ENCODE measurements at places on chromosomes 1 and 21. TPM values are rescaled to one million over a fixed set of nuclear protein-coding genes. Genes with fewer than 3 reads are reported as not detected.
A peak's percentile ranks its signal among the peaks of the same experiment; 100 is the strongest.

Gene KCND3
- total RNA-seq, result 0.07 TPM

GRCh38 chr21:34606051-34606450, 8.9 kb downstream of the RCAN1 start:
- no peak for DNase-seq
- H3K36me3 ChIP-seq, result no peaks in the 10 kb centered on the region
- no peak overlapping the region for H3K27ac ChIP-seq
- no peaks in the 10 kb centered on the region for H3K27me3 ChIP-seq
- H3K4me1 ChIP-seq, result peaks cover 3% of the 10 kb centered on the region

- H3K4me1 ChIP-seq, result peaks cover 57% of the 10 kb centered on the region
- no peaks in the 10 kb centered on the region for H3K36me3 ChIP-seq
- peak; percentile 29 for DNase-seq
- H3K27ac ChIP-seq, result peak overlapping the region; percentile 80
- no peaks in the 10 kb centered on the region for H3K27me3 ChIP-seq
These were observed 1.3 kb downstream of the DYRK1A start for GRCh38 chr21:37367703-37368540.

Gene LCE3E
- total RNA-seq, result not detected

Gene AGO1
- 24.3 TPM for total RNA-seq

- H3K27ac ChIP-seq, result no peak overlapping the region
- no peaks in the 10 kb centered on the region for H3K27me3 ChIP-seq
- DNase-seq, result no peak
- no peak overlapping the region for H3K4me3 ChIP-seq
- no peaks in the 10 kb centered on the region for H3K36me3 ChIP-seq
- H3K4me1 ChIP-seq, result no peaks in the 10 kb centered on the region
These were observed 1.1 kb upstream of the KCNJ15 start for GRCh38 chr21:38255571-38256117.

Gene KRTAP13-2
- total RNA-seq, result not detected

Gene LRRC3
- 1.6 TPM for total RNA-seq

DNA sequence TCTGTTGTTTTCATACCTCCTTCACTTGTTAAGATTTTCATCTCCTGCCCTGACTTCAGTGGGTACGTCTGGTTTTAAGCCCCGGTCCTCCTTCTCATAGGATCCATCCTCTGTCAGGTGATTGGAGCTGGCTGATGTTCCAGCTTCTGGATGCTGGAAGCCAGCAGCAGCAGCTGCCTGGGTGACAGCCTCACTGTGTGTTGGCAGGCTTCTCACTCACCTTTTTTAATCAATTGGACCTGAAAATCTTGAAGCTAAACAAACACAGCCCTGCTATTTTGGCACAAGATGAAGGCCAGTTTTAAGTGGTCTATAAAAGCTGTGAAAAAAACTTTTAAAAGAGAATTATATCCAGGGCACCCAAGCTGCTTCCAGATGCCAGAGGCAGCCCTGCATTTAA, 181.0 kb downstream of the DISC1 start:
- H3K36me3 ChIP-seq, result no peaks in the 10 kb centered on the region
- no peak overlapping the region for H3K4me3 ChIP-seq
- no peaks in the 10 kb centered on the region for H3K27me3 ChIP-seq
- H3K4me1 ChIP-seq, result no peaks in the 10 kb centered on the region
- no peak for DNase-seq
- no peak overlapping the region for H3K27ac ChIP-seq

- no peaks in the 10 kb centered on the region for H3K27me3 ChIP-seq
- H3K4me3 ChIP-seq, result no peak overlapping the region
- H3K27ac ChIP-seq, result no peak overlapping the region
- no peak for DNase-seq
- H3K4me1 ChIP-seq, result peaks cover 39% of the 10 kb centered on the region
- no peaks in the 10 kb centered on the region for H3K36me3 ChIP-seq
These were observed 32.1 kb downstream of the CENPF start for GRCh38 chr1:214635086-214635485.

- no peaks in the 10 kb centered on the region for H3K27me3 ChIP-seq
- H3K4me1 ChIP-seq, result peaks cover 20% of the 10 kb centered on the region
- no peak overlapping the region for H3K4me3 ChIP-seq
- DNase-seq, result peak; percentile 20
- H3K27ac ChIP-seq, result no peak overlapping the region
- no peaks in the 10 kb centered on the region for H3K36me3 ChIP-seq
These were observed 50.2 kb upstream of the TIAM1 start for GRCh38 chr21:31394309-31394708.

All from CD4-positive, CD25-positive, alpha-beta regulatory T cell (primary cell).